ENCODE measurements at places on chromosomes 1 and 21.

GRCh38 chr1:67898033-67898726 lies 64.9 kb upstream of the GNG12 start:
- DNase-seq, result no peak

DNA sequence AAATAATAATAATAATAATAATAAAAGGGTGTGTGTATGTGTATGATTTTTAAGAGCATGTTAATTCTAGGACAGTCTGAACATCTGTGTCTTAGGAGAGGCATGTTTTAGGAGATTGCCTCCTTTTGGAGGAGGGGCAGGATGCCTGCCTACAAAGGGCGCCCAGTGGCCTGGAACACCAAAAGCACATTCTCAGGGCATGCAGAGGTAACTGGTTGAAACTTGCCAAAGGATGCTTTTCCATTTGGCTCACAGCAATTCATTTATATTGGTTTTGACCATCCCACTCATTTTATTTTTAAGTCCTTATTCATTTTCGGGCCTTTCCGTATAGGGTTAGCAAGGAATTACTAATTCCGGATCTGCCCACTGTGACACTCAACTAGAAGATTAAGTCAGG lies 21.1 kb upstream of the LAMC2 start:
- no peak for DNase-seq

GRCh38 chr1:145975216-145975615 lies 10.7 kb downstream of the POLR3GL start:
- DNase-seq, result no peak

- DNase-seq, result no peak
Measured at GRCh38 chr1:112247036-112247597, 148.9 kb upstream of the CTTNBP2NL start.

DNA sequence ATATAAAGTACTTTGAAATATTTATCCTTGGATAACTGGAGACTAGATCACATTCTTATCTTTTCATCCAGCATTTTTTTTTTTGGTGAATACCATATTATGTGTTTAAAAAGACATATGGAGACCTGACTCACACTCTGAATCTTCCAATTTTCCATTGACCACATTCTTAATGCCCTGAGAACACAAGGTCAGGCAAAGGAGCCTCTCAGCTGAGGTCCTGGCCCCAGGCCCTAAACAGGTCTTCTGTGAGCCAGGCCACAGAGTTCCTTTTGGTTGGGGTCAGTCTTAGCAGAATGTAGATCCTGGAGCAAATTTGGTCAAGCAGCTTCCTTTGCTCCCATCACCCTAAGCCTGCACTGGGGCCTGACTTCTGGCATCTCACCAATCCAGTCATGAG lies 390.1 kb upstream of the ST6GALNAC5 start:
- DNase-seq, result no peak

GRCh38 chr1:25105836-25106235 lies 126.5 kb downstream of the SYF2 start:
- DNase-seq, result no peak

- no peak for DNase-seq
Measured at GRCh38 chr1:193321242-193321840, 134.9 kb upstream of the B3GALT2 start.

- peak; percentile 2 for DNase-seq
Measured at GRCh38 chr1:27166929-27167328, 12.0 kb upstream of the SLC9A1 start.

DNA sequence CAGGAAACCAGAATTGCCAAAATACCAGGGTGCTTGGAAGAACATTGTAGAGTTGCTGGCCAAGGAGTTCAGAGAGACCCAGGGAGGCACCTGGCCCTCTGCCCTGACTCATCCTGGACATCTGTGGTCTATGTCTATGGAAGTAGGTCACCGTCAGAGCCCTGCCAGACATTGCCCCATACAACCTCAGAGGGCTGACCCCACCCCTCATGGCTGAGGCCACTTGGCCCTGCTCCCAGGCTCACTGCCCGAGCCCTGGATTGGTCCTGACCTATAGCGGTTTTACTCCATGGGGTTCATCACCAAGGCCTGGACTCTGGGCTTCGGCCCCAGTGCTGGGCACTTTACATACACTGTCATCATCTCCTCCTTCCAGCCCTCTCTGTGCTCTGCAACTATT lies 233.1 kb downstream of the PTPRU start:
- DNase-seq, result no peak

DNA sequence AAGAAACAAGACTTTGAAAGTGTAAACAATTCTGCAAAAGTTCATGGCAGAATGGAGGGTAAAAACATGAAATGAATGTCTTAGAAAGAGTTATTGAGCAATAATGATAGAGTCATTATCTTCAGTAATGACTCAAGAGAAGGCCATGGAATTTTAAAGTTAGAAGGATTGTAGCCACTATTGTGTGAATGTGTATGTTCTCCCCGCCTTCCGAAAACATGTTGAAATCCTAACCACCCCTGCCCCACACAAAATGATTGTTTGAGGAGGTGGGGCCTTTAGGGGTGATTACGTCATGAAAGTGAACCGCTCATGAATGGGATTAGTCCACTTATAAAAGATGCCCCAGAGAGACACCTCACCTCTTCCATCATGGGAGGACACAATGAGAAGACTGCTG lies 93.8 kb upstream of the CCDC190 start:
- DNase-seq, result no peak

- DNase-seq, result no peak
Measured at GRCh38 chr21:28253338-28253737, 739.3 kb downstream of the LTN1 start.
